ENCODE measurements at places on chromosomes 12 and 14. TPM values are rescaled to one million over a fixed set of nuclear protein-coding genes. Genes with fewer than 3 reads are reported as not detected.
A peak's percentile ranks its signal among the peaks of the same experiment; 100 is the strongest.

CIDEB gene
- total RNA-seq, result 13.9 TPM

WSCD2 gene
- total RNA-seq, result 9.7 TPM

TAS2R50 gene
- 3.3 TPM for total RNA-seq

FKBP11 gene
- 41.4 TPM for total RNA-seq

CCDC197 gene
- total RNA-seq, result 0.60 TPM

SYNDIG1L gene
- total RNA-seq, result 1.2 TPM

RNASE1 gene
- 264 TPM for total RNA-seq

CCDC59 gene
- 21.0 TPM for total RNA-seq

EPYC gene
- total RNA-seq, result not detected

DNA sequence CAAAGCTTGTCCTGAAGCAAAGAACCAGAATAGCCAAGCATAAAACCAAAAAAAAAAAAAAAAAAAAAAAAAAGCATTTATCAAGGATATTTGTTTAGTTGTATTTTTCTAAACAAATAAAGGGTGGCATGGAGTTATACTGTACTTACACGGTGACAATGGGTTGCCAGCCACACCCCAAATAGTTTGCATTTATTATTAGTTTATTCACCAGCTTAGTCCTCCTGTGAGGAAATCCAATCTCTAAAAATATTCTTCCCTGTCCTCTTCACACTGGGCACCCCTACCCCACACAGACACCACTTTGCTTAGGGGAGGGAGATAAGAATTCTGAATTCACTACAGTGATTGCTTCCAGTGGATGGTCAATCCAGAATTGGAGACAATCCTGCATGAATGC is 18.9 kb downstream of the PLEKHG7 start:
- no peak for DNase-seq

GRCh38 chr12:63226792-63227463 is 75.9 kb upstream of the AVPR1A start:
- no peak for DNase-seq

DNA sequence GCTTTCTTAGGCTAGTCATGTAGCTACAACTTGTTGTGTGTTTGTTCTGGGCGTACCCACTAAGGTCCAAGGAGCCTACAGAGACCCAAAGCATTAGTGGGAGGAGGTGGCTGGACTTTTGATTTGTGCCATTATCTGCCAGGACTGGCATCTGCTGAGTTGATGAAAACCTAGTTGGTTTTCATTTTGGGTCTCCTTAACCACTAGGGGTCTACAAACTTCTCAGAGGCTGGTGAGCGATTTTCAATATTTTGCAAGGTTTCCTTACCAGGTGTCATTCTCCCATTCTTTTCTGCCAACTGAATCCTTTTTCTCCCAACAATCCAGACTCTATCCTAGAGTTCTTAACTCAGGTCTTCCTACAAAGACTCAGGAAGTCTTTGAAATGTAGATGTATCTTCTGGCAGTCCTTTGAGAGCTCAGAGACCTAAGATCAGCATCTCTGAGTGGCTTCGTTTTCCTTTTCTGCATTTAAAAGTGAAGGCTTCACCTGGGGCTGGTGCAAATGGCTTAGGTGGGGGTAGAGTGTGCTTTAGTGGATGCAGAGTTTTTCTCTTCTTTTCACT is 150.0 kb upstream of the RMST start:
- DNase-seq, result no peak

- DNase-seq, result no peak
These were observed 14.0 kb upstream of the MFAP5 start for GRCh38 chr12:8676651-8677050.

- no peak for DNase-seq
These were observed 223.3 kb downstream of the RGS6 start for GRCh38 chr14:72155379-72155993.

DNA sequence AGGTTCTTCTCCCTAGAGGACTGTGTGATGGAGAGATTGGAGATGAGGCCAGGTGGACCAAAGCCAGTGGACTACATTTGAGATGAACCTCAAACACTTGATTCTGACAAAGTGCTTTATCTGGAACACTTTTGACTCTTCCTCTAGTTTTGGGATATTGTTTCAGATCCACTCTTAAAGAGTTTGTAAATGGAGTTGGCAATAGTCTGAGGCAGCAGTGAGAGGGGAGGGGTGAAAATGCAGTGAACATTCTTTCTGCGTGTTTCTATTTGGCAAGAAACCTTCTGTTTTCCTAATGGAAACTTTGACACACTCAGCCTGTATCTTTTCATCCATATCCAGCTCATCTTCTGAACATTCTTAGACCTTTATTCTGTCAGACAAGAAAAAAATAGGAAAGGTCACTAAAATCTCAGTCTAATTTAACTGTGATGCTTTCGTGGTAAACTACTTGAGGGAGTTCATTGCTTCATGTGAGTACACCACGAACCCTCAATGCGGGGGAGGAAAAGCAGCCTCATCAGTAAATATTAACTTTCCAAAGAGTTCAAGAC is 57.4 kb upstream of the KCNJ8 start:
- peak; percentile 49 for DNase-seq

GRCh38 chr12:92899386-92900001 is 29.6 kb downstream of the EEA1 start:
- peak; percentile 88 for DNase-seq

- DNase-seq, result no peak
These were observed 5.5 kb downstream of the MYO1A start for GRCh38 chr12:57044468-57044867.

- DNase-seq, result no peak
These were observed 144.1 kb upstream of the AMIGO2 start for GRCh38 chr12:47223848-47224213.

DNA sequence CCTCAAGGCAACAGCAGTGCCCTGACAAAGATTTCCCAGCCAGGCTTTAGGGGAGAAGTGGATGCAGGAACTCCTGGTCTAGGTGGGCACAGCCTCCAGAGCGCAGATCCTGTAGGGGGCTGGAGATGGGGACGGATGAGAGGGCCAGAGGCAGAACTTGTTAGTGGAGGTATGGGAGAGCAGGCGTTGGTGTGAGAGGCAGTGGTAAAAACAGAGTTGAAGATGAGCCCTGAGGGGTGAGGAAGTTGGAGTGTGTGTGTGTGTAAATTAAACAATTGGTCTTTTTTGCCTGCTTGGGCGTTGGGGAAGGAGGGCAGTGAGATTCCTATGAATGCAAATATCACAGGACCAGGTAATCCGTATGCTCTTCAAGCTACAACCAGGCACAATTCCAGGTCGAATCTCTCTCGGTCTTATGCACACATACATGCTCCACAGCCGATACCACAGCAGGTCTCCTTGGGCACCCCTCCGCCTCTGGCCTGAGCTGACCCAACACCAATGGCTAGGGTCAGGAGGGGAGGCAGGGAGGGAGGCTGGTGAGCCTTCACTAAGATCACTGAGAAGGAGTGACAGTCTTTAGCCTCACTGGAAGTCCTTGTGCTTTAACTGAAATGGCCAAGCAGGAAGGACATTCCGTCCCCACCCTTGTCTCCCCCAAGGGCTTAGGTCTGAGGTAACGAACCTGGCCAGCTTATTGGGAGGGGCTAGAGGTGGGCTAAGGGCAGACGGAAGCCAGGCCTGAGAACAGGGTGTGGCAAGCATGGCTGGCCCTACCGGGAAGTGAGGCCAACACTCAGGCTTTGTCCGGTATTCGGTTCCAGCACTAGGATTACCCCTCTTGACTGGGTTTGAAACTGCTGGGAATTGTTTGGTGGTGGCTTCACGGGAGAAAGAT is 1.5 kb upstream of the KRT7 start:
- peak; percentile 55 for DNase-seq

DNA sequence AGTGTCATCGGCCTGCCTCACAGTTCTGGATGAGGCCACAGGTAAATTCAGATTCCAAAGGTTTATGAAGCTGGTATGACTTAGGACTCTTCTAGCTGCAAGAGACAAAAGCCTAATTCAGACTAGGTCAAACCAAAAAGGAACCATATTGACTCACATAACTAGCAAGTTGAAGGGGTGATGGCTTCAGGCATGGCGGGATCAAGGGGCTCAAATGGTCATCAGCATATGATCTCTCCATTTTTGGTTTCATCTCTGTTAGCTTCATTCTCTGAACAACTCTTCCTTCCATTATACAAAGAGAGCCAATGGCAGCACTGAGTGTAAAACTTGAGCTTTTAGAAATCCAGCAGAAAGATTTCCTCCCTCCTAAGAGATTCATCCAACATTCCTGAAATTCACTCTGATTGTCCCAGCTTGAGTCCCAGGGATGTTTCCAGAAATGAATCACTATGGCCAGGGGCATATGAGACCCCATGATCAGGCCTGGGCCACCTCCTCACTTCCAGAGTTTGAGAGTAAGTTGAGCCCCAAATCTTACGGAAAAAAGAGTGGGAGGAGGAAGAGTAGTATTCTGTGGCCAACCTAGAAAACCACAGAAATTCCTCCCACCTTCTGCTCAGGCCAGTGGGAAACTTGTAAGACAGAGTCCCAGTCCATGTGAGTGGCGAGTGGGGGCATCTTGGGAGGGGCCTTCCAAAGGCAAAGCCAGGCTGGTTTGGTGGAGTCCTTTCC is 2.0 kb upstream of the MAP1LC3B2 start:
- no peak for DNase-seq

- DNase-seq, result no peak
These were observed 78.0 kb downstream of the SRGAP1 start for GRCh38 chr12:63922474-63922873.

DNA sequence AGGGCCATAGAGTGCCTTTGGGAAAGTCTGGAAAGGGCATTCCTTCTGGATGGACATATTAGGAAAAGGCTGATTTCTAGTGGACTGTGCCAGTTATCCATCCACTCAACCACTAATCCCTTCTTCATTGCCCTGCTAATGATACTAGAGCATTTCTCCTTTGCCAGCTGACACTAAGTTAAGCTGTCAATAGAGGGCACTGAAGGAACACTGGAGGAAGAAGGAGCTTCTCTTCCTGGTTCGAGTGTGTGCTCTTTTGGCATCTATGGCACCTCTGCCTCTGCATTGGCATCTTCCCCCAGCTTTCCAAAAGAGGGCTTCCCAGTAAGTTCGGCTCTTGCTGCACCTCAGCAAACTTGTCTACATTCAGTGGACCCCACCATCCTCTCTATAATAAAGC is 165.4 kb downstream of the DERA start:
- DNase-seq, result no peak

DNA sequence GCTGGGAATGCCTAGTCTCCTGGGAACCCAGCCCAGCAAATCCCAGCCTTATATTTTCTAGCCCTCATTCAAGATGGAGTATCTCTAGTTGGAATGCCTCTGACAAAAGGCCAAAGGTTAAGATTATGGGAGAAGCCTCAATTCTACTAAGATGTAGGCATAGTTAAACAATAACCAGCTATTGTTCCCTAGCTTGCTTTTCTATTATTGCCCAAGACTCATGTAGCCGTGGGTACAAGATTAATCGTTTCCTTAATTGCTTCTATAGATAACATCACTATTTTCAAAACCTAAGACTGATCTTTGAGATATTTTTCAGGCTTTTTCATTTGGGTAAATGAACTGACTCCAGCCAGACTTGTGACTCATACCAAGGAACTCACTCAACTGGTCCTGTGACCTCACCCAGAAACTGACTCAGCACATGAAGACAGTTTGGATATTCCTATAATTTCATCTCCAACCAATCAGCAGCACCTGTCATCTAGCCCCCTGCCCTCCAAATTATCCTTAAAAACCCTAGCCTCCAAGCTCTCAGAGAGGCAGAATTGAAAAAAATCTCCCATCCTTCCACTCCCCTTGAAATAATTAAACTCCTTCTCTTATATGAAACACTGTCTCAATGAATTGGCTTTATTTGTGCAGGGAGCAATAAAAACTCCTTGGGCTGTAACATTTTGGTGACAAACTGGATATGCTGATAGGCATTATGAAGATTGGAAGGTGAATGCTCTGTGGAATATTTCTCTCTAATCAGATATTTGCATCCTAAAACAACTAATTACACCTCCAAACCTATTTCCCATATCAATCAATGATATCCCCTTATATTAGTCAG is 589.0 kb downstream of the C12orf50 start:
- DNase-seq, result no peak

DNA sequence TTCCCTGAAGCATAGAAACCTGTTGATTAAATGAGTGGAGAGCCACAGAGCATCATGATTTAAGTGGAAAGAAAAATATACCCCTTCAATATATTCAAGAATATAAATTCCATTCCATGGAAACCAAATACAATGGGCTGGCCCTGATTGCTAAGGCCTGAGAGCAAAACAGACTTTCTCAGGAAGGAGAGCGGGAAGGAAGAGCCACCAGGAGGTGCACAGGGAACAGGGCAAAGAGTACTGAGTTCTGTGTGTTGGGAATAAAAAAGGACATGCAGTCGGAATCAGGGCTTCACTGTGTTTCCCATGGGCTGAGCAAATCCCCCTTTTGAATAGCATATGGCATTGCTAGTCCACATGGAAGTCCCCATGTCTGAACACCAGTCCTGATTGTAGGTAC is 69.7 kb upstream of the PLEKHG3 start:
- no peak for DNase-seq

GRCh38 chr14:47660158-47660557 is 15.2 kb downstream of the MDGA2 start:
- DNase-seq, result no peak

- no peak for DNase-seq
These were observed 117.3 kb upstream of the ARID2 start for GRCh38 chr12:45612044-45612794.

DNA sequence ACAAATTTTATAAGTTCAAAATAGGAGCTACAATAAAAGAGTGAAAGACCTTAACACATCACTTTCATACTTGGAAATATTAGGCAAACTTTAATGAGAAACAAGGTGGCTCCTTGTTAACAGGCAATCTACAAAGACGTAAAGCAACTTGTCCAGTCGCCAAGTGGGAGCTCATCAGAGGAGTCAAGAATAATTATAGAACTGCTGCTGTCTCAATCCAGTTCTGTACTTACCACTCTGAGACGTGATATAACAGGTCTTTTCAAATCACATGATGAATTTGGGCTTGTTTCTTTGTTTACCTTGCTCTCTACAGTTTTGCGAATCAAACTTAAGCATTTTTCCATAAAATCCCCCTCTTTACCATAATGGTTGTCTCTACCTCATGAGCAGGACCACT is 3.6 kb downstream of the YBX3 start:
- DNase-seq, result no peak

GRCh38 chr12:41512497-41512896 is 324.4 kb downstream of the PDZRN4 start:
- no peak for DNase-seq

DNA sequence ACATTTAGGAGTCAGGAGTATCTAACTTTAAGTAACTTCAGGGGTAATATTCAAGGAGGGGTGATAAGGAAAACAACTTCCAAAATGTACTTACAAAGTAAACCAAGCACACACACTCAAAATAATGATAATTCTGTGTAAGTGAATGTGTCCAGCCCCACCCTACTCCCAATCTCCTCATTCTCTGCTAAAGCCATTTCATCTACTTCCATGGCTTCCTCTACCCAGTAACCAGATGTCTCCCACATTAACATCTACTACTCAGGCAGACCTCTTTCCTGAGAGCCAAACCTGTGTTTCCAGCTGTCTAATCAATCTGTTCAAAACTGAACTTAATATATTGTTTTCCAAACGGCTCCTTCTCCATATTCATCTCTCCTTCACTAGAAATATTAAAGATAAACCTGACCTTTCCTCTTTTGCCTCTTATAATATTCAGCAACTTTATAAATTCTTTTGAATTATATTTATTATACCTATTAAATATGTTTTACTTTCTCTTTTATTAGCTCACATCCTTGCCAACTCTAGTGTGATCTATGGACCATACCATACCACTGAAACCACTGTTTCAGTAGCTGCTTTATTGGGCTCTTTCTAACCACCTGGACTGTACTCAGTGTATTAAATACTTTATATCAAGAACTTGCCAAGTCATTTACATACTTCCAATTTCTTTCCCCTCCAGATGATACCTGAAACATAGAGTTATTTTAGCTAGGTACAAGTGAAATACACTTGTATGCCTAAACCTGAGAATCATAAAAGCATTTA is 170.7 kb downstream of the PPFIA2 start:
- no peak for DNase-seq
